ENCODE measurements at places on chromosomes 4 and X.

DNA sequence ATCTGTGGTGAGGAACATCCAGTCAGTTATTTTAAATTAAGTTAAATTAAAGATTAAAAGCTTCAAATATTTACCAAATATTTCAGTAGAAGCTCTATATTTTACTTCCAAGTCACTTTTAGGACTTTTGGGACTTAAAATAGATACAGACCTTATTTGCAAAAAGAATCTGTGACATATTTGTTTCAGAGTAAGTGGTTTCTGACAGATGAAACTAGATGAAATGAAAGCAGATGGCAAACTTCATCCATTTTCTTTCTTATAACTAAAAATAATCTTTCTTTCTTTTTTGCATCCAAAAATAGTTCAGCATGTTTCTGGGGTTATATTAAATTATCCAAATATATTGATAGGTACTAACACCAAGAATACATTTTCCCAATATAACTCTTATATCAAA, 6.6 kb upstream of the UTP3 start:
- DNase-seq, result no peak

GRCh38 chr4:87875191-87875590, 42.4 kb downstream of the MEPE start:
- DNase-seq, result no peak

DNA sequence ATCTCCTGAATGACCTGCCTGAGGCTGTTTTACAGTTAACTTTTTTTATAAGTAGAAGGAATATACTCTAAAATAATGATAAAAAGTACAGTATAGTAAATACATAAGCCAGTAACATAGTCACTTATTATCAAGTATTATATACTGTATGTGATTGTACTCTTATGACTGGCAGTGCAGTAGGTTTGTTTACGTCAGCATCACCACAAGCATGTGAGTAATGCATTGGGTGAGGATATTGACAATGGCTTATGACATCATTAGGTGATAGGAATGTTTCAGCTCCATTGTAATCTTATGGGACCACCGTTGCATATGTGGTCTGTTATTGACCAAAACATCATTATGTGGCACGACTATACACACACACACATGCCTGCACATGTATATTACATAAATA, 20.5 kb downstream of the NUDT9 start:
- DNase-seq, result no peak

GRCh38 chr4:13483768-13484121, 395 bp downstream of the RAB28 start:
- peak; percentile 32 for DNase-seq

GRCh38 chr4:25621027-25621930, 34.4 kb upstream of the SLC34A2 start:
- no peak for DNase-seq

DNA sequence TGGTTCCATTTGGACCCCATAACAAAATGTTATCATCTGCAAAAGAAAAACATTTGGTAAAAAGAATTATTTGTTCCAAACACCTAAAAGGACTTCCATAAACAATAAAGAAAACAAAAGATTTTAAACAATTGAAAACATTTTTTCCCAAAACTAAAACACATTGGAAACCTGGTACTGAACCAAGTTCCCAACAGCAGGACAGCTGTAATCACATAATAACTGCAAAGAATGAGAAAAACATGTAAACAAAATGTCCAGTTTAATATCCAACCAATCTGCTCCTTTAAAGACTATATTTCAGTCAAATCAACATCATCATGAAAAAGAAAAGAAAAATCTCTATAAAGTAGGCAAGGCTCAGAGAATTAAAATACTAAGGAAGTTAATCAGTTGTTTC, 36.3 kb downstream of the PRDM5 start:
- DNase-seq, result no peak

- no peak for DNase-seq
These were observed 3.0 kb upstream of the CLNK start for GRCh38 chr4:10687526-10687925.

DNA sequence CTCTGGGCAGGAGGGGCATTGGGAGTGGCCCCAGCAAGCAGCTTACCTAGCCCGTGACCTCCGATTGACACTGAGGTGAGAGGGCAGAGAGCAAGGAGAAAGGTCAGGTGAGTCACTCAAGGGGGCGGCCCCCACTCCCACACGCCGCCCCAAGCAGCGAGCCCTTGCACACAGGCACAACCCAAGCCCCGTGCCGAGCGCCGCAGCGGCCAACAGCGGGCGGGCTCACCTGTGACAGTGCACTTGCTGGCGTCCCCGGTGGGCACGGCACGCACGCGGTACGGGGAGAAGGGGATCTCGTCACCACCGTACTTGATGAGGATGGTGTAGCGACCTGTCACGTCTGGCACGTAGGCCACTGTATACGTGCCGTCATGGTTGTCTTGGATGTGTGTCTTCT, 17.2 kb downstream of the FLNA start:
- no peak for DNase-seq

DNA sequence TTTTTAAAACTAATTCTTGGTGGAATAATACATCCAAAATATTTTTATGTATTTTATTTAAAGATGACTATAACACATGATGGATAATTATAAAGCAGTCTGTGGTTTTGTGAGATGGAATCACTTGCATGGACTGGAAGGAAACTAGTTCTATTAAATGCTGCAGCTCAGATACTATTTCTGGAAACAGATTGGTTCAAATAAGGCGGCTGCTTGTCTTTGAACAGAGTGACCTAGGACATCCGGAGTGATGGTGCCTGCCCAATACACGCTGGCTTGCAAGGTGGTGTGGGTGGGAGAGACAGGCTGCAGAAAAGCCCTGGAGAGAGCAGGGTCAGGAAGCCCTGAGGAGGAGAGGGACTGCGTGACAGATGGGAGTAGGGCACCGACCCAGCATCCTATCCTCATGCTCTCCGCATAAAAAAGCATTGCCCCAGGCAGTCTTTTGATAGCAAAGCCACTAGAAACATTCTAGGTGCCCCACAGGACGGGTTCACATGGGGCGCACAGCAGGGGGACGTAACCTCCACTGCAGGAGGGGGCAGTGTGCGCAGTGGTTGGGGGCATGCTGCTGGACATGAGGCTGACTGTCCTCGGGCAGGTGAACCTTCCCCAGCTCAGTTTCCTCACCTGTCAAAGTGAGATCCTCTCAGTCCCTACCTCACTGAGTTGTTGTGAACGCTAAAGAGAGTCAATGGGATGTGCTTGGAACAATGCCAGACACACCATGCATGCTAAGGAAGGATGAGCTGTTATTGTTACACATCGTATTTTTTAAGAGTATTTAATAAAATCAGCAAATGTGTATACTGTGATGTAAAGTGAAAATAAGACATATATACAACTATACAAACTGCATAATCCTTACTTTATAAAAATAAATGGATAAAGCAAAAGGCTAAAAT, 71.3 kb downstream of the EVC2 start:
- DNase-seq, result no peak

GRCh38 chr4:145865274-145865941, 73.2 kb downstream of the ZNF827 start:
- no peak for DNase-seq

DNA sequence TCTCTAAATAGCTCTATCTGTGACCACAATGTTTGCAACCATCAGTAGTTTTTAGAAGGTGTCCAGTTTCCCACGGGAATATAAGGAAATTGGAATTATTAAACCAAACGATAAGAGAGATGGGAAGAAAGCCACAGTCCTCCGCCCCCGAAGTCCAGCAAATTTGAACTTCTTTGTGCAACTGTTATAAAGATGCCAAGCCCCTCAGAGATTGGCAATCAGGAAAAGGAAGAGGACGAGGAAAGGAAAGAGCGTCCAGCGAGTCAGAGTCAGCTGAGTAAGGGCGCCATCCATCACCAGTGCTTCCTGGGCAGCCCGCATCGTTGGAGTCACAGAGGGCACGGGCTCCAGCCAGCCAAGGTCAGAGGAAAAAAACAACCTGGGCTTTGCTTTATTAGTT, 35.7 kb downstream of the LDB2 start:
- DNase-seq, result no peak

DNA sequence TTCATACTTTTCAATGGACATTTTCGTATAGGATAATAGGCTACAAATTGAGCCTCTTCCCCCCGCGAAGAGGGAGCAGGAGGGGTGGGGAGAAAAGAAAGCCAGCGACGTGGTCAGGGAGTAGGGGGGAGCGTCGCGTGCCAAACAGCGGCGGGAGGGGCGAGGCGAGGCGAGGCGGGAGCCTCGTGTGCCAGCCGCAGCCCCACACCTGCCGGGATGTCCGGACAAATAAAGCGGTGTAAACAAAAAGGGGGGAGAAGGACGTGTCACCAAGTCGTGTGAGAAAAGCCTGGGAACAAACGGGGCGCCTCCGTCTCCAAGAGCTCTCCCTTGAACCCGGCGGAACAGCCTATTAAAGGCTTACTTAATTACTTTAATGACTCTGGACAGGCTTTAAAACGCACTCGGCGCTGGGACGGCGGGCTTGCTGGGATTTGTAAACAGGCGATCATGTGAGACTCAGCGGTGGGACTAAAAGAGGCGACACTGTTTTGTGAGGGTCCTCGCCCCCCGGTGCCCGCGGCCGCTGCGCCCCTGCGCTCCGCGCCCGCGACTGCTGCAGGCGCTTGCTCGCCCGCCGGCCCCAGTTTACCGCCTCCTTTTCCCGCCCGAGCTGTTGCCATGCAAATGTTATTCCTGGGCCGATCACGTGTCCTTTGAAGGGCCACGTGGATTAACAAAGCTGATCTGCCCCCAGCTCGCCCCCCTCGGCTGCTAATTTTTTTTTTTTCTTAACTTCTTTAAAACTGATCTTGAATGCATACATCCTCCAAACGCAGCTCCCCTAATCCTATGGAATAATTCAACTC, at the start of gene HELT:
HELT (plus strand) TSS at position 527 of the 809 bp plus-strand sequence. CDS start 439 bp downstream, outside the sequence.
- DNase-seq, result no peak

DNA sequence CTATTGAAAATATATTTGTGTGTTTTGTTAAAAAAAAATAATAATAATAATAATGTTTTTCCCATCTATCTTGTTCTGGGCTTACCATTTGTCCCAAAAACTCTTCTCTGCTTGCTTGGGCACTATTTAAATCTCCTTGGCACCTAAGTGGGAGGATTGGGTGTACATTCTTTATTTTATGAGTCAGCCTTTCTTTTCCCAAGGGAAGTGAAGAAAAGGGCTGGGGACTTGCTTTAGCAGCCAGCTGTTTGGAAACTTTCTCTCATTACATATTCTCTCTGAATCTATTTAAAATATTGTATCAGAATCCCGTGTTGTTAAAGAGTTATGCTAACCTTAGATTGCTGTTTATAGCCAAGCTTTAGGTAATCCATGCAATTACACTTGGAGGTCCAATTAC, 2332.4 kb downstream of the ARAP2 start:
- DNase-seq, result no peak

GRCh38 chrX:10356979-10357378, 200.2 kb downstream of the CLCN4 start:
- DNase-seq, result no peak

GRCh38 chrX:98646351-98646750, 1762.6 kb downstream of the RPA4 start:
- no peak for DNase-seq

- DNase-seq, result peak; percentile 6
These were observed 95.1 kb downstream of the USP9X start for GRCh38 chrX:41180194-41180908.

GRCh38 chrX:56763556-56764152, 34.6 kb downstream of the NBDY start:
- no peak for DNase-seq

DNA sequence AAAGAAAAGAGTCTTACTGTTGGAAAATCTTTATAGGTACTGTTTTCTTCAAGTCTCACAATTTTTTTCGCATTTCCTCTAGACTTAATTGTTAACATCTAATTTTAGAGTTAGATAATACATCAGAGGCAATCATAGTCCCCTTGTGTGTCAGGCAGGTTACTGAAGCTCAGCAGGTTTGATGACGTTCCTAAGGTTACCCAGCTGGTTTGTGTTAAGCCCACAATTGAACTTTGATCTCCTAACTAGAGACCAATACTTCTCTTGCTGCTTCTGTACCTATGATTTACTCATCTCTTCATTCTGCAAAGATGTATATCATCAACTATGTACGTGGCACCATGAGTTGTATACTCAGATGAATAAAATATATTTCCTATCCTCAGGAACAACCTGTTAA, 131.6 kb upstream of the STIM2 start:
- DNase-seq, result no peak

GRCh38 chr4:88747351-88747750, 49.7 kb upstream of the NAP1L5 start:
- DNase-seq, result no peak

DNA sequence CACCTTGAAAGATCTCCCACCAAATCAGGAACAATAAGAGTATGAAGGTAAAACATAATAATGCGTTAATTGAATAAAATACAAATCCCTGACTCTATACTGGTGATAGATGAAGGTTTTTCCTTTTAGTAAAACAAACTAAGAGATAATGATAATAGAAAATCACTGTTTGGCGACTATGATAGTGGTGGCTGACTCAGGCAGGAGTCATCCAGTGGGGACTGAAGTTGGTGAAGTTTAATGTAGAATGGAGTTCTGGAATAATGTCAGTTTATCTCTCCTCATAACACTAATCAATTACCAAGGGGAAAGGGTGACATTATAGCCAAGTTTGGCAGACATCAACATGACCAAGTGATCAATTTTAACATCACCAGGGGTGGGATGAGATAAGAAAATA, 21.3 kb downstream of the ABCG2 start:
- DNase-seq, result no peak

- DNase-seq, result no peak
These were observed 126.6 kb upstream of the NDST3 start for GRCh38 chr4:117907646-117908045.

DNA sequence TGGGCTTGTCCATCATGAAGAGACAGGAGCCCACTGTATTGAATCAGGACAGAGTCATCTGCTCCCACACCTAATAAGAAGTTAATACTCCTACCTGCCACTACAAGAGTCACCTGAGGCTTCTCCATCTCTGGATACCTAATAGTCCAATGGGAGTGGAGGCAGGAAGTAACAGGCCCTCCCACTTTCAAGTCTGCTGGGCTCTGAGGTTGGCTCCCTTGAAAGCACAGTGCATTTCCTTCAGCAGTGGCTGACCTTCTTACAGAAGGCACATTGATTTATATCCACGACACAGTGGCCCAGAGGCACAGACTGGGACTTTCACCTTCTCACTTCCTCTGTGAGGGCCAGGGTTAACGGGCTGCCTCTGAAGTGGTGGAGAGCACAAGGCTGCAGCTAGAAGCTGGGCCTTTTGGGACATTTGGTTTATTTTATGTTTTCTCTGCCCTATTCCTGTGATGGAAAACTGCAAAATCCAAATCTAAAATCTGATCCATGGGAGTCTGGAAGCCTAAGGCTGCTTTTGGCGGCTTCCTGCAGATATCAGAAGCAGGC, 38.1 kb downstream of the FRG2 start:
- DNase-seq, result no peak

DNA sequence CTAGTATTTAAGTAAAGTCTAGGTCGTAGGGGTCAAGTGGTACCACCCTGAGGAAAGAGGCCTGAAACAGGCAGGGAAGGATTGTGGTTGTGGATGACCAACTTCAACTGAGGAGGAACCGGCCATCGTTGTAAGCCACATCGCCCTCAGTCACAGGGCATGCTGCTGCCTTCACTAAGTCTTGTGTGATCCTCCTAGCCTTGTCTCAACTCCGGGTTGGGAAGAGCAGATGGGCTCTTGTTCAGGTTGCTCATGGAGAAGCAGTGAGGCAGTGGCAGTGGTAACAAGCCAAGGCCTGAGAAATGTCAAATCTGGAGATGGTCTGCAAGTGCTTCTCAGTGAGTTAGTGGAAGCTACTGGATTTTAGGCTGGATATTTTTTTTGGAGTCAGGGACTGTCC, 22.8 kb upstream of the NKX3-2 start:
- no peak for DNase-seq

Data from GM04503 (cell line).